ENCODE measurements at places on chromosomes 2 and 18.

DNA sequence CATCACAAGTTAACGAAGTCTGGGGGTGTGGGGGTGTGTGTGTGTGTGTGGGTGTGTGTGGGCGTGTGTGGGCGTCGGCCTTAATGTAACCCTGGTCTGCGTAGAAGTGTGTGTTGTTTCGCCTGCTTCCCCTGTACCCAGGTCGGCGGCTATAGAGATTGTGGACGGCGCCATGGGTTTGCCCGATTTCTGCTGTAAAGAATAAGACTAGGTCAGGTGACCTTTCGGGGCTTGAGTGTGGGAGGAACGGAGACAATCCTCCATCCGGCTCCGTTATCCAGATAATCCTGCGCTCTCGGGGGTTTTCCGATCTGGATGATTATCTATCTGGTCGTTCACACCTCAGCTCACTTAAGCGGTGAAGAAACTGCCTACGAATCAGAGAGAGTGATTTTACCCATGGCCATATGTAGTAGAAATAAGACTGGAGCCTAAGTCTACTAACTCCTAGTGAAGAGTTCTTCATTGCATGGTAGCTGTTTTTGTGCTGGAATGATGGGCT is 543 bp downstream of the HADHB start:
- peak; percentile 57 for DNase-seq

DNA sequence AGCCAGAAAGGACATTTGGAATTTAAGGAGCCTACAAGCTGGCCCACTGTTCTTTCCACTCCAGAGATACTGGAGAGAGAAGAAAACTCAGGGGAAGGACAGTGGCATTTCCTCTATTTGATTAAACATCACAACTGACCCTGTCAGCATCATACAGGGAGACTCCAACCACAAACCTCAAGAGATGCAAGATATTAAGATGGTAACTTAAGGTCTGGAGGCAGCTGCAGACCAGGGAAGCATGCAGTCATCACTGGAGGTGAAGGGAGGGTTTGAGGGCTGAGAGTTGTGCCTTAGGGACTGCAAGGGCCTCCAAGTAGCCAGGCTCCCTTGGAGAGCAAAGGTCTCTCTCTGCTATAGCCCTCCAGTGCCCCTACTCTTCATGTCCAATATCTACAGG is 67.4 kb downstream of the RNF152 start:
- no peak for DNase-seq

DNA sequence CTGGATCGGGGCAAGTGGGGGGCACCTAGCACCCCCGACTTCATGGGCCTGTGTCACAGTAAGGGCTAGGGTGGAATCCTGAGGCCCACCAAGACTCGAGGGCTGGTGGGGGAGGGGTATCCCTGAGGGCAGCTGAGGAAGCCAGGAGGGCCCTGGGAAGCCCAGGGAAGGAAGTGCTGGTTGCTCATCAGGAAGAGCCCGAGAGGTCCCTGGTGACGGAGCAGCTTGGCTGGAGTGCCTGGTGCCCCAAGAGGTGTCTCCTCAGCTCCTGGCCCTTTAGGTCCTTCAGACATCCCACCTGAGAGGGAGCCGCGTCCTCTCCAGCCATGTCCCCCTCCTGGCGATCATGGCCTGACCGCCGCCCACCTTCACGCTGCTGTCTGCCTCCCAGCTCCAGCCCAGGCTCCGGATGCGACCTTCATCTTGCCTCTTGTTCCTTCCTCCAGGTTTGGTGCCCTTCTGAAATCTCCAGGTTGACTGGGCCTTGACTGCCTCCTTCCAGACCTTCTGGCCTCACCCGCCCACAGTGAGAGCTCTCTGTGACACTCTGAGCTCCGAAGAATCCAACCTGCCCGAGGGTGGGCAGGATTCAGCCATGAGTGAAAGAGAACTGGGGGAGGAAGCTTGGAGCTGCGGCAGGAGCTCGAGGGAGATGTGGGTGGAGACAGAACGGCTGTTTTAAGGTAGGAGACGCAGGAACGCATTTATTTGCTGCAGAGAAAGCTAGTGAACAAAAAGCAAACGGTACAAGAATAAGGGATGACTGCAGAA is 42.7 kb upstream of the SEMA4C start:
- DNase-seq, result no peak

GRCh38 chr2:113831161-113831560 is 58.7 kb upstream of the ACTR3 start:
- DNase-seq, result no peak

DNA sequence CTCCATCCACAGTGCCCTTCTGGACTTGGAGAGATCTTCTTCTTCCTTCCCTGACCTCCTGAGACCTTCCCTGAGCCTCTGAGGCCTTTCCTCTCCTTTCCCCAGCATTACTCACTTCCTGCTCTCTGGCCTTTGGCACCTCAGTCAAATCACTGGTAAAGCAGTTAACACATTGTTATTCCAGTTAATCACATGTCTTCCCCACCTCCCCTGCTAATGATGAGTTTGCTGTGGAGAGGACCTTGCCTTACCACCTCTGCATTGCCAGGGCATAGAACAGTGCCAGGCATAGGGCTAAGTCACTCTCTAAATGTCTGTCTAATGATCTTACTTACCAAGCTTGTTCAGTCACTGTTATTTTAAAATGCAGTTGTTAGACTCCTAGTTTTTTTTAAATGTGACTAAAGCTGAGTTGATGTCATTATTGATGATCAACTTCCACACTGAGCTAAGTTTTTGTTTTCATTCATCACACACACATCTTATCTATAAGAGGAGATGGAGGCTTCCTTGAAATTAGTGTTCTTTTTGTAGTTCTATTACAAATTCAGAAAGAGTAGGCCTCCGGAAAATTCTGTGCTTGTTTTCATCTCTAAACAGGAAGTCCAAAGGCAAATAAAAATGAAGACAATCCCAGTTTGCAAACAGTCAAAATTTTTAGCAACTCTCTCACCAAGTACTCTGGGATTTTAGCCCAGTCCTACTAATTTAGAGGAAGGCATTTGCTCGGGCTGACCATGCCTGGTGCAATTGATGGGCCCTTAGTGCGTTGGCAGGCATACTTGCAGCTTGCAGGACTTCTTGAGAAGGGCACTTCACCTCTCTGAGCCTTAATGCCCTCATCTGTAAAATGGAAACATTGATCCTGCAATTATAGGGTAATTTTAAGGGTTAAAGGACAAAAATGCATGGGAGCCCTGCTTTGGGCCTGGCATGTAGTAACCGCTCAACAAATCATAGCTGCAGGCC is 113.7 kb upstream of the SPRED2 start:
- no peak for DNase-seq

GRCh38 chr2:232697807-232698110 is 628 bp downstream of the GIGYF2 start:
- DNase-seq, result no peak

- no peak for DNase-seq
These were observed 75.5 kb upstream of the ST8SIA3 start for GRCh38 chr18:57276829-57277228.

GRCh38 chr2:96839293-96839874 is 4.4 kb downstream of the ANKRD23 start:
- DNase-seq, result peak; percentile 94

GRCh38 chr2:130884503-130884902 is 47.8 kb downstream of the ARHGEF4 start:
- no peak for DNase-seq

- no peak for DNase-seq
These were observed 894.0 kb downstream of the DCDC2C start for GRCh38 chr2:4597400-4597799.

GRCh38 chr2:43418680-43419079 is 177.2 kb downstream of the THADA start:
- no peak for DNase-seq

DNA sequence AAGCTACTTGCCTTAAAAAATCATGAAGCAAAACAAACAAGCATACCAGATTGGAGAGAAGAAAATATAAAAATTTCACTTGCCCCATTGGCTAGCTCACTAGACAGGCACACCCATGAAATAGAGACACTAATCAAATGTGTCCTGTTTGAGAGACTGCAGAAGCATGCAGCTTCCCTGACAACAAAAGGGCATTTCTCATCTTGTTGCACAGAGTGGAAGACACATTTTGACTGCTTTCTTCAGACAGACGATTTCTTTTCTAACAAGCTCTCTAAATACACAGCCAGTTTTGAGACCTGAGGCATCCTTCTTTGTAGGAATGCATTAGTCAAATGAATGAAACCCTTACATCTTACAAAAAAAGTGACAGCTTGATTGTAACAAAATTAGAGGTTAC is 1558.6 kb upstream of the NXPH2 start:
- DNase-seq, result no peak

GRCh38 chr2:119013671-119014070 is 71.7 kb downstream of the MARCO start:
- no peak for DNase-seq

DNA sequence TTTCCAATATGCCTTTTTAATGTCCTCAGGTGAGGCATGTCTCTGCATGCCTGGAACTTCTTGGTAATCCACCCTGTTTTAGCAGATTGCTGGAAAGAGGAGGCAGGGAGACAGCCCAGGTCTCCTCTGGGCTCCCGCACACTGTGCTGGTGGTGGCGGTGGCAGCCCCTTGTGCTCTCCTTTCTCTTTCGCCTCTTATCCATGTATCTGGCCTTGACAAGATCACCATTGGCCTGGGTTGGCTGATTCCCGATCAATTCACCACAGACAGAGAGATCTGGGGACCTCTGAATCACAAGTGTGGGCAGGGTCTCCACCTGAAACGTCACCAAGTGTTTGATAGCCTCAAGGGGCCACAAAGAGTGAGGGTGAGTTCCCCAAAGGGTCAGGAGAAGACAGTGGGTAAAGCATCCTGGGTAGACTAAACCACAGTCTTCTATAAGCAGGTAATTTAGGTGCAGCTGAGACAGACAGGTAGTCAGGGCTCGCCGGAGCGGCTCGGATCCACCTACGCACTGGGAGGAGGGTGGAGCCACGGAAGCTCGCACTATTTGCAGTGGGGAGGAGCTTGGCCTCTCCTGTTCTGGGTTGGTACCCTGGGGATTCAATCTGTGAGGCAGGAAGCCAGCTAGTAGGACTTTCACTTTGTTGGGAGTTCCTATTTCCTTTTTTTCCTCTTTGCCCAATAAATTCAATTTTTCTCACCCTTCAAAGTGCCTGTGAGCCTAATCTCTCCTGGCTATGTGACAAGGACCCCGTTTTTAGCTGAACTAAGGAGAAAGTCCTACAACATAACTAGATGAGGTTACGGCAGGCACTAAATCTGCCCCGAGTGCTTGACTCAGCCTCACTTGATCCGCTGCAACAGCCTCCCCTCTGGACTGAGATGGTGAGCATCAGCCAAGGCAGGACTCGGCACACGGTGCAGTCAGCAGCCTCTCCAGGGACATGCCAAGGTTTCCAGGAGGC is 57.6 kb downstream of the SLC4A3 start:
- DNase-seq, result peak; percentile 54

GRCh38 chr2:27735263-27735904 is 36.1 kb upstream of the MRPL33 start:
- DNase-seq, result peak; percentile 75

- DNase-seq, result no peak
These were observed 986.3 kb upstream of the CELF4 start for GRCh38 chr18:38551881-38552280.

DNA sequence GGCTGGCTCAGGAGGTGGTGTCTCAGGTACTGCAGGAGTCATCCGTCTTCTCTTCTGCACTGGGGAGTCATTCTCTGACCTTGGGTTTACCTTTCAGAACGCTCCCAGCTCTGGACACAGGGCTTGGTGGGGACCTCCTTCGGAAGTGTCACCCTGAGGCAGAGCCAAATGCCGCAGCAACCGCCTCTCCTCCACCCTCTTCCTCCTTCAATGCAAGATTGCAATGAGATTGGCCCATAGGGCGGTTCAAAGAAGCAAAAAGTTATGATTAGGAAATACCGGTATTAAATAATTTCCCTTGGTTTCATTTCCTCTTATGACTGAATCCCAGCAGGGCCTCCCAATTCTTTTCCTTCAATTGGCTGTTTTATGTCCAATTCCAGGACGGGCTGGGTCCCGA is 178.8 kb downstream of the ACKR3 start:
- no peak for DNase-seq

DNA sequence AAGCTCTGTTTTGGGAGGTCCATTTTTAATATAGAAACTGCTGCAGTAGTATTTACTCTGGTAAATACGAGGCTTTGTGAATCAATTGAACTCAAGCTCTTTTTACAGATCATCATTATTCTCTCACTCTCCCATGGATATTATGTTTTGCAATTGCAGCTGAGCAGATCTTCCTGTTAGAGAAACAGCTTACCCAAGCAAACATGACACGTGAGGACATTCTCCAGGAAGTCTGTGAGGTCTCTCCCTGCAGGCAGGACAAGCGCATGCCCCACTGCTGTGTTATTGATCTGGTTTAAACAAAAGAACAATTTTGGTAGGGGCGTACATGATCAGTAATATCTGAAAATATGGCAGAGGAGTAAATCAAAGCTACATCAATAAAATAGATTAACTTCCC is 72.1 kb downstream of the COL6A3 start:
- no peak for DNase-seq

GRCh38 chr18:67144329-67144728 is 372.2 kb downstream of the DSEL start:
- DNase-seq, result no peak

DNA sequence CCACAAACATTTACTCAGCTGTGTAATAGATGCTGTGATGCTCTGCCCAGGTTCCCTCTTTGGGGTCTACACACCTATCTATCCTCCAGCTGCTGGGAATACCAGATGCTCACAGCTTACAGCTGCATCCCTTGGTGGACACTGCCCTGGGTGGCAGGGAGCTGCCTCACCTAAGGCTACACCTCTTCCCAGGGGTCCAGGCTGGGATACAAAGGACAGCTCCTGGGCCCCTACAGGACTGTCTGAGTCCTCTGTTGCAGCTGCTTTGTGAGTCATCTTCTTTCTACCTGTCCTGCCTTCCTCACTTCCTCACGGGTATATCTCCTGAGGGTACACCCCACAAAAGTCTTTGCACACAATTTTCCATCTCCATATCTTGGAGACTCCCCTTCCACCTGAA is 27.6 kb downstream of the THNSL2 start:
- no peak for DNase-seq

GRCh38 chr2:185526161-185526560 is 212.4 kb upstream of the FSIP2 start:
- DNase-seq, result no peak

GRCh38 chr18:38520786-38521185 is 955.2 kb upstream of the CELF4 start:
- no peak for DNase-seq

DNA sequence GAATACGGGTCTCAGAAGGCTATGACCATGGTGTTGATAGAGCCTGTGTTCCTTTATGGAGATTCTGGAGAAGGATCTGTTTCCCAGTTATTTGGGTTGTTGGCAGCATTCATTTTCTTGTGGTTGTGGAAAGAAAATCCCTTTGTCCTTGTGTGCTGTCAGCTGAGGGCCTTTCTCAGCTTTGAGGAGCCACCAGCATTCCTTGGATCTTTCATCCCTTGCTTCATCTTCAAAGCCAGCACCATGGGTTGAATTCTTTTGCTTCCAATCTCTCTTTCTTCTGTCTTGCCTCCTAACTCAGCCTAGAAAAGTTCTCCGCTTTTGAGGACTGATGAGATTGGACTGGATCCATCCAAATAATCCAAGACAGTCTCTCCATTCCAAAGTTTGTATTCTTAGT is 103.2 kb upstream of the MMADHC start:
- DNase-seq, result no peak
